B cell (primary cell): ENCODE measurements at places on chromosomes 7 and 10.

DNA sequence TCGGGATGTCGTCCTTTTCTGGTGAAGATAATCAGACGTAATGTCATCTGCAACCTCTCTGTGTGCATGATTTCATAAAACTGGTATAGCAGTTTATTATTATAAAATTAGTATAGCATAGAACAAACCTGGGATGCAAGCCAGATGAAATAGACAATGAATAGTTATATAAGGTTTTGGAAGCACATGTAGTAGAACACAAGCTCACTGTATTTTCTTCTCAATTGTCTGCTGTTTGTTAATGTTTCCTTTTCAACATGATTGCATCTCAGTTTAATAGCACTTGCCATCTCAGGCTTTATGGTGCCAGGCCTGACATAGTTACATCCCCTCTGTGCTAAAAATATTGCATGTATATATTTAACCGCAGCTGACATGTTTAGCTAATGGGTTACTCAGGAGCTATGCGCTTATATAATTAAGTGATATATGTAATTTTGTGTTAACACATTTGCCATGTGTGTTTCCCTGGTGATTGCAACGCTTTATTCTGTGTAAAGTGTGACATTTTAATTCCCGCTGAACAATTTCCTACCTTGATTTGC is 132.7 kb downstream of the ARID5B start:
- no peak for DNase-seq

DNA sequence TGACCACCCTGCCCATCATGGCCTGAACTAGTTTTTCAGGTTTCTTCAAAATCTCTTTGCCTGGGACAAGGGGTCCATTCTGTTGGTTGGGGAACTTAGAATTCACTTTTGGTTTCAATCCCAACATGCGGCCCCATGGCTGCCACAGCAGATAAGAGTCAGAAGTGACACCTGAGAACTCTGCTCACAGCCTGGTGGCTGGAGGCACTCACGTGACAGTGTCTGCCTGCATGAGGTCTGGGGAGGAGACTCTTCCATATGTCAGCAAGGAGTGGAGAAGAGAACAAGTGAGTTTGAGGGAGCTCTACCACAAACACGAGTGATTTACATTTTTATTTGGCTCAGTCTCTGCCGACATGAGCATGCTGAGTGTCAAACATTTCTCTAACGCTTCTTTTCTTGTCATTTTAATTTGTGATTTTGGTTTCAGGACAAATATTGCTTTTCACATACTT is 370.4 kb downstream of the TNS3 start:
- no peak for DNase-seq

GRCh38 chr7:20642166-20642565 is 26.7 kb downstream of the ABCB5 start:
- DNase-seq = no peak

DNA sequence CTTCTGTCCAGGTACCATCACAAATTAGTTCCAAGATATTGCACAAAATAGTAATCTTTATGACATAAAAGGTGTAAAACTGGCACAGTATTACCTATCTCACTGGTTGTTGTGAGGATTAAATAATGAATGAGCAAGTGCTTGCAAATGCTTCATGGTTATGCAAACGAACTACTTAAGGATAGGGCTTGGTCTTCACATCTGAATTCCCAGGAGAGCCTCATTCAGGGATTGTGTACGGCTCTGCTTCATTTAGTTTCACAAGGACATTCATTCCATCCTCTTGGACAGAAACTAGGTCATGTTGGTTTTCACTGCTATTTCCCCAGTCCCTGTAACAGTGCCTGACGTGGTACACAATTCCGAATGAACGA is 12.1 kb downstream of the ABCA13 start:
- no peak for DNase-seq

DNA sequence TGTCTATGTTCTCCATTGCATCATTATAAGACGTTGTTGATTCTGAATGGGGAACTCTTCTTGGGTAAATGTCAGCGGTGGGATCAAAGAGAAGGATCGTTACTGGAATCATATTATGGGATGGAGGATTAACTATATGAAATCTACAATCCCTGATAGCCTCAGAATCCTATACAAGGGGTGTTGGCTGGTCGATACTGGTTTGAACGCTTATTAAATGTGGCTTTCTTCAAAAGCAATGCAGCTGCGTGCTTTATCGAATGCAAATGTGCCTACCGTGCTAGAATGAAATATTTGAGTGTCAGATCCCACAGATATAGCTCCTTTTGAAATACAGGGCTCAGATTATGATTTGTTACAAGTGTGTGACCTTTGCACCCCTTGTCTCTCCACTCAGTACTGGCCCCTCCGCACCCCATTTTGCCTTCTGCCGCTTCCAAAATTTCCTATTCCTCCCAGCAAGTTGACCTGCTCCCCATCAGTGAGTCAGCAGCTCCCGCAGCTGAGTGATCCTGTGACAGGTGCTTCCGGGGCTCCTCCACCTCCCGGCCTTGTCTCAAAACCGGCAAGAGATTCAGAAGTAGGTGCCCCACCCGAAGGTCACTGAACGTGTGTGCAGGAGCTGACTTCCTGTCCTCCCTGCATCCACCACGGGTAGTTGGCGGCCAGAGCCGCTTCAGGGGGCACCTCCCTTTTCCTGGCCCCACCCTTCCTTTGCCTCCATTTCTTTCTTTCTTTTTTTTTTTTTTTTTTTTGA is 76.6 kb downstream of the PTPRE start:
- no peak for DNase-seq

- no peak for DNase-seq
Observed at GRCh38 chr7:139271718-139272628, 40.9 kb downstream of the UBN2 start.
